Naive B cell (primary cell): ENCODE measurements at places on chromosomes 2 and 18.

DNA sequence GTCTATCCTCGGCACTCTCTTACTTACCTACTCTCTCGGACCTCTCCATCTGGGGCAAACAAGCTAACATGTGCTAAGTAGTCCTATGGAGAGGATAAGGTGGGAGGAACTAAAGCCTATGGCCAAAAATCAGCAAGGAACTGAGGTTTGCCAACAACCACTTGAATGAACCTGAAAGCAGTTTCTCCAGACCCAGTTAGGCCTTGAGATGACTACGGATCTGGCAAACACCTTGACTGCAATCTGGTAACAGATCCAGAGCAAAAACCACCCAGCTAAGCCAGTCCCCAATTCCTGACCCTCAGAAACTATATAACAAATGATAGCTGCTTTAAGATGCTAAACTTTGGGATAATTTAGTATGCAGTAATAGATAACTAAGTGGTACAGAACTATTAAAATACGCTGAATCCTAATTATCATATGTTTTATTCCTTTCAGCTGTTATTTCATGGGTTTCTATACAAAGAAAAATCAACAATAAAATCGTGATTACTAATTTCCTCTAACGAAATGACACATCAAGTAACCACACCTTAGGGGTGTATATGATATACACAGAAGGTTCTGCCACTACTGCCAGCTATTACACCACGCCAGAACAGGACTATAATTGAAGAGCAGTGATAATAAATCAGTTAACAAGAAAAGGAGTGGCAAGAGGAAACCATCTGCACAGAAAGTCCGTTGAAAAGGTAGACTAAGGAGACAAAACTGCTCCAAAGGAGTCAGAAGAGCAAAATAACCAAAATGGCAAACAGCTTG lies 3.2 kb downstream of the FARSB start:
- DNase-seq, result no peak
- H3K27ac ChIP-seq, result peak overlapping the region; percentile 1
- H3K4me3 ChIP-seq, result no peak overlapping the region
- H3K27me3 ChIP-seq, result no peaks in the 10 kb centered on the region
- H3K4me1 ChIP-seq, result peaks cover 51% of the 10 kb centered on the region

DNA sequence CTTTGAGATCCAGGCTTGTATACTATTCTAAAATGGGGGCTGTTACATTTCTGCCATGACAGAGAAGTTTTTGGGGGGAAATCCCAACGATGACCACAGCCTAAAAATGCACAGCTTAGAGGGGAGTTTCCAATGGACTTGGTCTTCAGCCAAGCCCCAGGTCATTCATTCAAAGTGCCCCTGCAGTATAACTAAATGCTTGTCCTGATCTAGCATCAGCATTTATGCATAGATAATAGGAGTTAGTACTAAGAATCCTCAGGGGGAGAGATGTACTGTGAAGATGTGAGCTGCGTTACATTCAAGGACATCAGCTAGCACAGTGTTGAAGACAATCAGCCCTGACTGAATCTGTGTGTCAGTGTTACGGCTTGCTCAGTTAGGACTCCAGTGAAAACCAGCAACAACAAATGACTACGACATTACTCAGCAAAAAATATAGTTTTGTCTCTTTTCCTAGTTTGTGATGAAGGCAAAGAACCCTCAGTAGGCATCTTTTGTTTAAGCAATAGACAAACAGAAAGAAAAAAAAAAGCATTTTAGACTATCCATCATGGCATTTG lies 160.9 kb downstream of the ZEB2 start:
- no peak for DNase-seq
- H3K4me3 ChIP-seq, result no peak overlapping the region
- no peaks in the 10 kb centered on the region for H3K27me3 ChIP-seq
- no peak overlapping the region for H3K27ac ChIP-seq

DNA sequence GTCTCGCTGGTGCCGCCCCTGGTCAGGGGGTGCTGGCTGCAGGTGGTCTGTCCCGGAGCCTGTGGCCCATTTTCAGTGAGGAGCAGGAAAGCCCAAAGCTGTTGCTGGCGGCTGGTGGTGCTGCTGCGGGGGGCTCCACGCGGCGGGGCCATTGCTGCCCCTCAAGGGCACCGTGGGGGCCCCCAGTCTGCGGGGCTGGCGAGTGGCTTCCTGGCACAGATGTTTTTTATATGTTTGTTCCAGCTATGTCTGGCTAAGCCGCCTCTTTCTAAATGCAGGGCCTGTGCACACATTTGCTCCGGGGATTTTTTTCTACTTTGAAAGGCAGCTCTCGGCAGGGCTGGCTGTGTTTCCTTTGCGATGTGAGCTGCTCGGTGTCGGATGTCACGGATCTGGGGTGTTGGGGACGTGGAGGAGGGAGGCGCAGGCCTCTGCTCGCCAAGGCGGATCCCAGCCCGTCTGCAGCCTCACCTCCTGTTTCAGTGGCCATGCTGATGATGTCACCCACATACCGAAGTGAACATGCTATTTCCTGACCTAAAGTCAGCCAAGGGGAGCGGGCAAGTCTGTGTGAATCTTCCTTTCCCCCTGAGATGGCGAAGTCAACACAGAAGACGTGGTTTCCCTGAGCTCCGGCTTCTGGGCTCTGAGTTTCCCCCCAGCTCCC lies 112.0 kb upstream of the CTDP1 start:
- peaks cover 10% of the 10 kb centered on the region for H3K36me3 ChIP-seq
- H3K27me3 ChIP-seq, result peaks cover 8% of the 10 kb centered on the region
- DNase-seq, result no peak
- peaks cover 5% of the 10 kb centered on the region for H3K4me1 ChIP-seq

DNA sequence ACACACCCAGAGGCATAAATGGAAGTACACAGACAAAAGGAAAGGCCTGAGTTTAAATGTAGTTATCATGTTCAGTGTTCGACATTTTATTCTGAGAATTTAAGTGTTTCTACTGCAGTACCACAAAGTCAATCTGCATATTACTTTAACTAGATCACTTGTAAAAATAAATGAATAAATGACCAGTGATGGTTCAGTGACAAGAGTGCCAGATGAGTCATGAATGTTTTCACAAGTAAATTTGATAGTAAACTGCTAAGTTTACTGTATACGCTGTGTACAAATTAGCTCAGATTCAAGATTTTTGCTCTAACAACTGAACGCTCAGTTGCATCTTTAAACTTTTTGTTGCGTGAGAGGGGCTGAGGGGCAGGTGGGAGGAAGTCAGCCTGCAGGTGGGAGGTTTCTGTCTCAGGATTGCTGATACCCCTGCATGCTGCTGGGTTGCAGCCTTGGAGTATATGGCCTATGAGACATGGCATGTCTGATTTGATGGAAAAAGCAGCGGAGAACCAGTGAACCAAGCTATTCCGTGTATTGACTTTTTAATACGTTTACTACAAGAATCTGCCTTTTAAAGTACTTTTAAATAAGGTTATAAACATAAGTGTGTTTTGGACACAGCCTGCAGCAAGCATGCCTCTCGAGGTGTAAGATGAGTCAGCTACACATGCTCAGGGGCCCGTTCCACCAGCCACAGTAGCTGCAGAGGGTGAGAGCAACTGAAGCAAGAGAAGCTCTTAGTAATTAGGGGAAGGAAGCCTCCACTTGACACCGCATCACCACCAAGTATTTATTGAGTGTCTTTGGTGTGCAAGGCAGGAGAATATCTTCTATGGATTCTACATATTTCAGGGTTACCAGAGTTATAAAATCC lies 245.1 kb downstream of the NEDD4L start:
- no peak for DNase-seq
- H3K27me3 ChIP-seq, result no peaks in the 10 kb centered on the region
- H3K36me3 ChIP-seq, result no peaks in the 10 kb centered on the region
- H3K4me1 ChIP-seq, result peaks cover 13% of the 10 kb centered on the region
- no peak overlapping the region for H3K4me3 ChIP-seq

DNA sequence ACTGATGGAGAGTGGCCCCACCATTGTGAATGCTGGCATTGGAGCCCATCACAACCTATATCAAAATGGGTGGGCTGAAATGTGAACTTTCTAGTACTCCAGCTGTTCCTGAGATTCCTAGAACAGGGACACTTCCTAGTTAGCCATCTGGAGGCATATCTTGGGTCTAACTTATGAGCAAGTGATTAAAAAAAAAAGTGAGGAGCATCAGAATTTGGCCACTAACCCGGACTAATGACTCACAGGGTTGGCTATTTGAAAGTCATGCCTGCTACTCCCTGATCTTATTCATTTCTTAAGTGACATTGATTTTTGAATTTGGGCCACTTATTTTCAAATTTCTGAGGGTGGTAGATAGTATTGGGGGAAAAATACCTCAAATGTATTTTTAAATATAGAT lies 216.6 kb downstream of the HRH4 start:
- H3K27me3 ChIP-seq, result peaks cover 3% of the 10 kb centered on the region
- H3K4me1 ChIP-seq, result no peaks in the 10 kb centered on the region
- H3K4me3 ChIP-seq, result no peak overlapping the region
- no peak for DNase-seq
- H3K27ac ChIP-seq, result no peak overlapping the region
- no peaks in the 10 kb centered on the region for H3K36me3 ChIP-seq

DNA sequence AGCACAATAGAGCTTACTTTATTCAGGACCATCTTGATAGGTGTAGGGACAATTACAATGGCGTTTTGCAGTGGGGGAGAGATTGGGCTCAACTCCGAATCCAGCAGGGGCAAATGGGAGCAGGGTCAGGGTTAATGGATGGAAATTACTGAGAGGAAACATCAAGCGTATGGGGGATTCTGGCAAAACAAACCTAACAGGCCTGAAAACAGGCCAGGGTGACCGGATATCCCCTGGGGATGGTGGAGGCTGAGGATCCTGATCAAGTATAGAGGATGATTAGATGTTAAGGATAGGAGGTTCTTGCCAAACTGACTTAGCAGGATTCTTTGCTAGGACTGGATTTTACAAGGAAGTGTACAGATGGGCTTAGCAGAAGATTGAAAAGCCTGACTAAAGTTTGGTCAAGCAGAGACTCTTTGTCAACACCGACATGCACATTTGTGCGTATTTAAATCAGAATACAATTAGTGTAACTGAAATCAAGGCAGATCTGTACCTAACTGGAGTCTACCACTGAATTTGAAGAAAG lies 54.5 kb upstream of the GPR45 start:
- H3K4me3 ChIP-seq, result no peak overlapping the region
- H3K27ac ChIP-seq, result no peak overlapping the region
- H3K4me1 ChIP-seq, result peaks cover 21% of the 10 kb centered on the region
- H3K27me3 ChIP-seq, result peaks cover 11% of the 10 kb centered on the region
- DNase-seq, result no peak

DNA sequence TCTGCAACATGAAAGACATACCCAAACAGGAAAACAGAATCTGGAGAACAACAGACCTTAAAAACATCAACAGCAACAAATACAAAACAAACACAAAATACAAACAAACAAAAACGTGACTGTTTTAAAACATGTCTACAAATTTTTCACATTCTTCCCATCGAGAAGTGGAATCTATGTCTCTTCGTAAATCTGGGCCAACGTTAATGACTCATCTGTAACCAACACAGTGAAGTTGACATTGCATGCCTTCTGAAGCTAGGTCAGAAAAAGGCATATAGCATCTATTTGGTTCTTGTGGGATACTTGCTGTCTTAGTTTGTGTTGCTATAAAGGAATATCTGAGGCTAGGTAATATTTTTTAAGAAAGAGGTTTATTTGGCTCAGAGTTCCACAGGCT lies 269.0 kb upstream of the FBXO11 start:
- H3K4me3 ChIP-seq, result no peak overlapping the region
- H3K27me3 ChIP-seq, result peaks cover 19% of the 10 kb centered on the region
- no peak for DNase-seq
- no peaks in the 10 kb centered on the region for H3K36me3 ChIP-seq
- H3K27ac ChIP-seq, result no peak overlapping the region

GRCh38 chr2:147231081-147231480 lies 613.7 kb upstream of the ACVR2A start:
- H3K27me3 ChIP-seq, result no peaks in the 10 kb centered on the region
- DNase-seq, result no peak
- H3K4me3 ChIP-seq, result no peak overlapping the region
- H3K4me1 ChIP-seq, result no peaks in the 10 kb centered on the region
- no peaks in the 10 kb centered on the region for H3K36me3 ChIP-seq
- H3K27ac ChIP-seq, result no peak overlapping the region

GRCh38 chr2:112159454-112159921 lies 21.3 kb downstream of the FBLN7 start:
- peak; percentile 25 for DNase-seq
- H3K27me3 ChIP-seq, result no peaks in the 10 kb centered on the region
- peak overlapping the region; percentile 69 for H3K27ac ChIP-seq
- peaks cover 18% of the 10 kb centered on the region for H3K4me1 ChIP-seq
- H3K36me3 ChIP-seq, result no peaks in the 10 kb centered on the region

- H3K27ac ChIP-seq, result no peak overlapping the region
- no peak overlapping the region for H3K4me3 ChIP-seq
- no peaks in the 10 kb centered on the region for H3K4me1 ChIP-seq
- H3K27me3 ChIP-seq, result no peaks in the 10 kb centered on the region
Observed at GRCh38 chr18:42392416-42392815, 437.4 kb downstream of the PIK3C3 start.

DNA sequence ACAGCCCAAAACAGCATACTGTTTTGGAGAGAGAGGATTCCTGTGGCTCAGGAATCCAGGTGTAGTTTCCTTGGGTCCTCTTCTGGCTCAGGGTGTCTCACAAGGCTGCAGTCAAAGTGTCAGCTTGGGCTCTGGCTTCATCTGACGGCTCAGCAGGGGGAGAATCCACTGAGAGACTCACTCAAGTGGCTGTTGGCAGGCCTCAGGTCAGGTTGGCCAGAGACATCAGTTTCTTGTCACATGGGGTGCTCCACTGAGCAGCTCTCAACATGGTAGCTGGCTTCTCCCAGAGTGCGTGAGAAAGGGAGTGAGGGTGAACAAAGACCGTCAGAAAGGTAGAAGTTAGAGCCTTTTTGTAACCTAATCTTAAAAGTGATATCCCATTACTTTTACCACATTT lies 168.4 kb downstream of the SOCS6 start:
- peaks cover 10% of the 10 kb centered on the region for H3K27me3 ChIP-seq
- H3K27ac ChIP-seq, result no peak overlapping the region
- no peaks in the 10 kb centered on the region for H3K4me1 ChIP-seq
- DNase-seq, result no peak
- H3K36me3 ChIP-seq, result no peaks in the 10 kb centered on the region
